ENCODE measurements at places on chromosomes 1 and 21.

DNA sequence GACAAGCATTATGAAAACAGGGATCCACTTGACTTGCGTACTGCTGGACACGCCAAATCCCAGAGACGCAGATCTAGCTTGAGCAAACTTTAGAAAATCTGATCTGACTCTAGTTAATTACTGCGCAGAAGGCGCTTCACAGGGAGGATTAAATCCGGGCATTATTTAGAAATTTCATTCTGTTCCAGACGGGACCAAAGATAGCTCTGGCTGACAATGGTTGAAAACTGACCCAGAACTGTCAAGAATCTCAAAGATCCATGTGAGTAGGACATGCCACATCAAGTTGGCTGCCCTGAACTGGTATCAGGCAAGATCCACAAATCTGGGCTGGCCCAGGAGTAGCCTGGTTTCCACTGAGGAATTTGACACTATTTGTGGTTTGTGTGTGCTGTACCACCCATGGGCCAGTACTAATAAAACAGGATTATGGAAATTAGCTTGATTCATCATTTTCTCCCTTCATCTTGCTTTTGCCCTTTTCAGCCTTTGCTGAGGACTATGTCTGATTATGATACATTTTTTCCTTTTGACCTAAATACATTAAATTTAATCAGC is 171.0 kb downstream of the VAV3 start:
- DNase-seq, result no peak

GRCh38 chr1:81008293-81008692 is 792.4 kb upstream of the ADGRL2 start:
- no peak for DNase-seq

- DNase-seq, result no peak
These were observed 17.4 kb downstream of the MAST2 start for GRCh38 chr1:45820788-45821187.

DNA sequence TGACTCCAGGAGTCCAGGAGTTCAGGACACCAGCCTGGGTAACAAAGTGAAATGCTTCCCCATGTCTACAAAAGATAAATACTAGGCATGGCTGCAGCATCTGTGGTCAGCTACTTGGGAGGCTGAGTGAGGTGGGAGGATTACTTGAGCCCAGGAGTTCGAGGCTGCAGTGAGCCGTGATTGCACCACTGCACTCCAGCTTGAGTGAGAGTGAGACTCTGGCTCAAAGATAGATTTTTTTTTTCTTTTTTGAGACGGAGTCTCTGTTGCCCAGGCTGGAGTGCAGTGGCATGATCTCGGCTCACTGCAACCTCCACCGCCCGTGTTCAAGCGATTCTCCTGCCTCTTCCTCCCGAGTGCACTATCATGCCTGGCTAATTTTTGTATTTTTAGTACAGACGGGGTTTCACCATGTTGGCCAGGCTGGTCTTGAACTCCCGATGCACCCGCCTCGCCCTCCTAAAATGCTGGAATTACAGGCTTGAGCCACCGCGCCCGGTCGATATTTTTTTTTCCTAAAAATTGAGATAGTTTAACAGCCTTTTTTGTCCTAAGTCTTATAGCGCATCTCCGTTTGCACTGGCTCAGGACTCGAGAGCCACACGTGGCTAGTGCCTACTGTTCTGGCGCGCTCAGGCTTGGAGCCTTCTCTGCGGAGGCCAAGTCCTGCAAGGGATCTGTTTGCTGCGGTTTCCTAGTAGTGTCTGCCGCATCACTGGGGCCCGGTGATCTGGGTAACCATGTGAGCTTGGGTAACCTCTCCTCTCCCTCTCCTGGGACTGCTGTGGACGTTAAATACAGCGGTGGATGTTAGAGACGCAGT is 1.0 kb upstream of the MFN2 start:
- no peak for DNase-seq

DNA sequence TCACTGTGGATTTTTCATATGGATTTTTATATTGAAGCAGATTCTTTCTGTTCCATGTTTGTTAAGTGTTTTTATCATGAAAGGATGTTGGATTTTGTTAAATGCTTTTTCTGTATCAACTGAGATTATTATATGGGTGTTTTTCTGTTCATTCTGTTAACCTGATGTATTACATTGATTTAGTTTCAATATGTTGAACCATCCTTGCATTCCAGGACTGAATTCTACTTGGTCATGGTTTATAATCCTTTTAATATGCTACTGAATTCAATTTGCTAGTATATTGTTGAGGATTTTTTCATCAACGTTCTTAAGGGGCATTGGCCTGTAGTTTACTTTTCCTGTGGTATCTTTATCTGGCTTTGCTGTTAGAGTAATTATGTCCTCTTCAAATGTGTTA is 55.8 kb downstream of the CCDC30 start:
- no peak for DNase-seq

GRCh38 chr1:197675583-197676208 is 99.6 kb downstream of the DENND1B start:
- DNase-seq, result no peak

DNA sequence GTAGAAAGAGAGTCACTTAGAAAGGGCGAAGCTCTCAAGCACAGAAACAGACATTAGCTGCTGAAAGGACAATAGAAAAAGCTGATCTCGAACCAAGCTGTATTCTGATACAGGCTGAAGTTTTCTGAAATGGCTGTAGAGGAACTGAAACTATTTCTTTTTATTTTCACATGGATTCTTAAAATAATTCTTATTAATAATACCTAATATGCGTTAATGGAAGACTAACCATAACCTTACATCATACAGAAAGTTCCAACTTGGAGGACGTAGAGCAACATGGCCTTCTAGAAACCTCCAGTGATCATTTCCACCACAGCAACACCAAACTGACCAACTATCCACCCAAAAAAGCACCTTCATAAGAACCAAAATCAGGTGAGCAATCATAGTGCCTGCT is 52.8 kb upstream of the ACADM start:
- DNase-seq, result no peak

DNA sequence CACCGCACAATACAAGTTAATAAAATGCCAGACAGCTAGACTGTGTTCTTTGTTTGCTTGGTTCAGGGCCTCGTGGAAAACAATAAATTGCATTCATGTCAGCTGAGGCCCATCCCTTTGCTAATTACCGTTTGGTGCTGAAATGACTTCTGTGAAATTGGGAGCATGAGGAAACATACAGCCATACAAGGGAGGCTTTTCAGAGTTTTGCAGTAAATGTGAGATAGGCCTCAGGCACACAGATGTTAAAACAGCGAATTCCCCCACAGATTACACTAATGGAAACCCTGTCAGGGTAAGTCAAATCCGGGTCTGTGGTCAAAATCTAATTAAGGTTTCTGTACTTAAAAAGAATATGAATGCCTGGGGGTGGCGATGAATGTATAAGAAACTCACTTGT is 173.5 kb upstream of the LMO4 start:
- no peak for DNase-seq

DNA sequence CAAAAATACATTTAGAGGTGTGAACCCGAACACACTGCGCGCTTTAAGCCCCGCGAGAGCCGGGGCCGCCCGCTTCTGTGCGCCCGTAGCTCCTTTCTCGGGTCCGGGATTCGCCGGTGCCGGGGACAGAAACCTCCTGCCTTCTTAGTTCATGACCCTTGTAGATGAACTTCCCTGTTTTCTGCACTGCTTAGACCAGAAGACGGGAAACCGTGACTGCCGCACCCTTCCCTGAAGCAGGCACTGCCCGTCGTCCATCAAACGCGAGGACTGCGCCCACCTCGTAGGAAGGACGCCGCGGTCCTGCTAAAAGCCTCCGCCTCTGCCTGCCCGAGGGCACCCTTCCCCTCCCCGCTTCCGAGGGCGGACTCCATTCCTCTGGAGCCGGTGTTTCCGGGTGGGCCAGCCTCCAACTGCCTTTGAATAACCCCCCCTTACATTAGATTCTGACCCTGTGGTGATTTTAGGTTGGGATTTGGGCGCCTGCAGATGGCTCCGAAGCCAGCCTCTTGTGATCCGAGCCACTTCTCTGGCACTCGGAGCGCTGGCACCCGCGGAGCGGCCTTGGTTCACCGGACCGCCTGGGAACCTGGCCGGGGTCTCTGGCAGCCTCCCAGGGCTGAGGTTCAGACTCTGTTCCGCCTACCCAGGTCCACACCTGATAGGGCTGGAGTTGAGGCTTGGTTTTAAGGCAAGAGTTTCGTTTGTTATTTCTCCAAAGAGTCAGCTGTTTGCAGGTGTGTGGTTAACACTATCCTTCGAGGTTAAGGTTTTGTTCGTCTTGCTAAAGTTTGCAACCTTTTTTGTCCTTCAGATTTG is 1.2 kb upstream of the PTTG1IP start:
- DNase-seq, result no peak

DNA sequence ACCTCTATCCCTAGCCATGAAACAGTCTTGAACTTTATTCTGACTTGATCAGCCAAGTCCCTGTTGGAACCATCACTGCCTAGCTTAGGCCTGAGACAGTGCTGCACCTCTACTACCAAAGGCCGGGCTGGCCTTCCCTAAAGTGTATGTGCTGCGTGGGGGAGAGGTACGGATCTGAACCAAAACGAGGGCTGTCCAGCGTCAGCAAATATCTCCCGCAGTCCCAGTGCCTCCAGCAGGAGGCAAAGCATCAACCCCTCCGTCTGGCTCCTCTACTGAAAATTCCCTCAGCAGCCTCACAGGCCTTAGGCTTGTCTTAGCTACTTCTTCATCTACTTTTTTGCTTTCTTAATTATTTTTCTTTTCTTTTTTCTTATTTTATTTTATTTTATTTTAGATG is 33.3 kb upstream of the KIF26B start:
- DNase-seq, result no peak

GRCh38 chr1:81437213-81437612 is 363.5 kb upstream of the ADGRL2 start:
- no peak for DNase-seq

DNA sequence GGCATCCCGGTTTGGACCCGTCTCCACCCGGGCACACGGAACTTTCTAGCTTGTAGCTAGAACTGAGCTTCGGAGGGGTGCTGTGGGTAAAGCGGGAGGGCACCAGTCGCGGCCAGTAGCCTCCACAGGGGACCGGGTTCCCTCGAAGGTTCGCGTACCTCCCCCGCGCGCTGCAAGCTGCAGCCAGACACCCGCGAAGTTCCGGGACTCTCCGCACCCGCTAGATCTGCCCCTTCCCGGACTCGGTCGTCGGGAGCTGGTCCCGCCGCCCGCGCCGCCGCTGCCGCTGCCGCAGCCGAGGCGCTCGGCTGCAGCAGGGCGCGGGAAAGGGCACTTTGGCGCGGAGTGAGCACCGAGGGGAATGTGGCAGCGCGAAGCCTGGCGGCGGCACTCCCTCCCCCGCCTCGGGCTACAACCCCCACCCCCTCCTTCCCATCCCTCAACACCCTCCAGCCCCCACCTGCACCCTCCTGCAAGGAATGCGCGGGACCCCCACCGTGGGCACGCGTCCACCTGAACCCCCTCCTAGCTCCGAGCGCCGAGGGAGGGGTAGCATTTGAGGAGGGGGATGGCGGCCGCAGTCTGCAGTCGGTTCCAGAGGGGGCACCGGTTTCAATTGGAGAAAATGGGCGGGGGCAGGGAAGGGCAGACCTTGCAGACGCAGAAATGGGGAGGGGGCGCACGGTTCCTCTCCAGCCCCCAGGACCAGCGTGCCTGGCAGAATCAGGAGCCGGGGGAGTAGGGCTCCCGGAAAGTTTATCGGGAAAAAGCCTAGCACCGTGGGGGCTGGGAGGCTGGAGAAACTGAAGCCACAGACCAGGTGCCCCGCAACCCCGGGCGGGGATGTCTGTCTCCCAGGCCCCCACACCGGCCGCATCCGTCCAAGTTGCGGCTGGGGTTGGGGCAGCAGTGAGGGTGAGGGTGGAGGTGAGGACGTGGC is 968 bp downstream of the CSMD2 start:
- no peak for DNase-seq

GRCh38 chr1:183306317-183307042 is 111.7 kb downstream of the NMNAT2 start:
- no peak for DNase-seq

- DNase-seq, result no peak
These were observed 29.8 kb downstream of the TNNT2 start for GRCh38 chr1:201347498-201348210.

GRCh38 chr1:239811211-239811885 is 280.3 kb upstream of the FMN2 start:
- no peak for DNase-seq

GRCh38 chr1:156703741-156704140 is 1.6 kb downstream of the CRABP2 start:
- no peak for DNase-seq

DNA sequence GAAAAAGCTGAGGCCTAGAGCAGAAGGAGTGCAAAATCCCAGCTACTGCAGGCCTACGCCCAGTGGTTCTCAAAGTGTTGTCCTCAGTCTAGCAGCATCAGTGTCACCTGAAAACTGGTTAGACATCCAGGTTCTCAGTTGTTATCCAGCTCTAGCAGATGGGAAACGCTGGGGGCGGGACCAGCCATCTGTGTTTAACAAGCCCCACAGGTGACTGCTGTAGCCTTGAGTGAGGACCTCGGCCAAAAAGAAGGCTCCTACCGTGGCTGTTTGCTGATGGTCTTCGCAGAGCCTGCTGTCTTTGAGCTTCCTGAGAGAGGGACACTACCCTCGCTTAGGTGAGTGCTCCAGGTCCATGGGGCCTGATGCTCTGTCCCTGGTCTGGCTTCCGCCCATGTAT is 69.7 kb downstream of the LRRN2 start:
- no peak for DNase-seq

GRCh38 chr21:41903559-41904351 is 24.6 kb upstream of the PRDM15 start:
- no peak for DNase-seq

DNA sequence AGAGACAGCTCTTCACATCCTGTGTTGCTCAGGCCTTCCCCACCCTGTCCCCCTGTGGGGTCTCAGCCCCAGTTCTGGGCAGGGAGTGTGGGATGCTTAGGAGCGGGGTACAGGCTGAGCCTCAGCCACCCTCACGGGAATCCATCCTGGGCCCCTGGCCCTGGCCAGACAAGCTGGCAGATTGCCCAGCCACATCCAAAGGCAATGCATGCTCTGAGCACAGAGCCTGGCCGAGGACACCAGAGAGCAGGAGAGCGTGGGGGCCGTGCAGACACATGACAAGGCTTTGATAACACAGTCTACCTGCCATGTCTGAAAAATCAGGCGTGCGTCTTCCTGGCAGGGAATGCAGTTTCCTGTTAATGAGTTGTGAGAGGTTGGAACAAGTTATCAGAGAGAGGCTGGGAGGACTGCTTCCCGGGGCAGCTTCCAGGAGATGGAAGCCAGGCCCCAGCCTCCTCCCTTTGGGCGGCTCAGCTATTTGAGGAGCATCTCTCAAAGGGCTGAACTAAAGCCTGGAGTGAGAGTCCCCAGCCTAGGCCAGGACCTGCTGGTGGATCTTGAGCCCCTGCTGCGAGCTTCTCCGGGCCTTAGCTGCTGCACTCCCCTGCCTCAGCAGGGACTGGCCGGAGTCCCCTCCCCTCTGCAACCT is 72.2 kb upstream of the SELENON start:
- no peak for DNase-seq

DNA sequence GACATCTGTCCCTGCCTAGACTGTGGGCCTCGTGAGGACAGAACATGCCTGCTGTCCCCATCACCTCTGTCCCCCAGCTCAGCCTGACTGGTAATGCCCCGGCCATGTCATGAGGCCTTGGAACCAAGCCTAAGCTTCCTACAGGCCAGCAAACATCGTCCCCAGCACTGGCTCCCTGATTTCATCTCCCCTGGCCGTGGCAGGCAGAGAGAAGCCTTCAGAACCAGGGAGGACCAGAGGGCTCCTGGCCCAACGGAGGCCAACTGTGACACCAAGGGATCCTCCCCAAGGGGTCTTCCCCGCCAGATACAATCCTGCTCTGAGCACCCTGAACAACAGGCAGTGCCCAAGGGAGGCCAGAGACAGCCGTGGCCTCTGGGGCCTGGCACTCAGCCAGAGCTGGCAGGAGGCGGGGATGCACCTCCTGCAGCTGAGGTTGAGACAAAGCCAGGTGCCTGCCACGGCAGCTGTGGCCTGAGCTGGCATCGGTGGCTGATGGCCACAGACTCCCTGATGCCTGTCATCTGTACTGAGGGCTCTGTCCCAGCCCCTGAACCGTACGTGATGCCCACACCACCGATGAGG is 9.9 kb upstream of the NPHP4 start:
- DNase-seq, result no peak
